Fibroblast of lung (primary cell): ENCODE measurements at places on chromosomes 5 and 9. TPM values are rescaled to one million over a fixed set of nuclear protein-coding genes. Genes with fewer than 3 reads are reported as not detected.

The LIX1 gene
- not detected in 2 replicates for total RNA-seq

The GRM6 gene
- not detected in 2 replicates for total RNA-seq

The CD74 gene
- total RNA-seq = 3.9 and 5.9 TPM in 2 replicates

The TLR4 gene
- 2.6 and 3.1 TPM in 2 replicates for total RNA-seq

The TMEM215 gene
- total RNA-seq = not detected in 2 replicates

The NMUR2 gene
- total RNA-seq = not detected in 2 replicates

The SAPCD2 gene
- 0.26 and 2.8 TPM in 2 replicates for total RNA-seq

The SNCAIP gene
- 4.1 and 5.1 TPM in 2 replicates for total RNA-seq

The PCDHB2 gene
- total RNA-seq = 1.8 and 4.6 TPM in 2 replicates

The GDA gene
- under 0.01 TPM in 1 of 2 replicates, not detected in the other for total RNA-seq

The PTGER4 gene
- 3.3 and 5.4 TPM in 2 replicates for total RNA-seq
